ENCODE measurements at places on chromosomes 4 and X. TPM values are rescaled to one million over a fixed set of nuclear protein-coding genes. Genes with fewer than 3 reads are reported as not detected.

GRCh38 chr4:87570290-87570805, 38.0 kb upstream of the DSPP start:
- no peak for DNase-seq

DNA sequence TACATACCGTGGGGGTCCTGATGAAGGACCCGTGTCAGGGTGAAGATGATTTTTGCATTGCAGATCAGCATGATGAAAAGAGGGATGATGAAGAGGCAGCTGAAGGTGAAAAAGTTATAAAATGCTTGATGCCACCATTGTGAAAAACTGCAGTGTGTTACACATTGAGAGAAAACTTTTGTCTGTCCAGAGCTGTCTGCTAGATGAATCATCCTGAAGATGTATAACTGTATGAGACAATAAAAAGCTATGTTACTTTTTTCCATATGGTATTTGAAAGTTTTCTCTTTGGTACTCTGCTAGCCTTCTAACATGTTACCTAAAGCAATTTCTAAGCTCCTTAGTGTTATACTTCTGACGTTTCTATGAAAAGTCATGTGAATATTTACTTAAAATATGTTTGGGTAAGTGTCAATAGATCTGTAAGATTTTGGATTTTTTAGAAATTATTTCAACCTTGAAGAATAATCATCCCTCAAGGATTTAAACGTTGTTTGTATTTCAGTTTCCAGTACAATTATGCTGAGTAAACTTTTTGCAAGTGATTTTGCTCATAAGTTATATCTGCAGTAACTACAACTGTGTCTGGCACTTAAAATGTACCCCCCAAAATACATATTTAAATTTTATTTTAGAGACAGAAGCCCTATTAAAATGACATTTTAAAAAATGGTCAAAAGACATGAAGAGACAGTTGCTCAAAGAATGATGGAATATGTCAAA, 9.5 kb downstream of the GNRHR start:
- no peak for DNase-seq

Gene PLP1
- 9.6 TPM for polyA plus RNA-seq

Gene PIR
- 5.7 TPM for polyA plus RNA-seq

GRCh38 chrX:29419774-29420553, 795.4 kb upstream of the MAGEB2 start:
- no peak for DNase-seq

DNA sequence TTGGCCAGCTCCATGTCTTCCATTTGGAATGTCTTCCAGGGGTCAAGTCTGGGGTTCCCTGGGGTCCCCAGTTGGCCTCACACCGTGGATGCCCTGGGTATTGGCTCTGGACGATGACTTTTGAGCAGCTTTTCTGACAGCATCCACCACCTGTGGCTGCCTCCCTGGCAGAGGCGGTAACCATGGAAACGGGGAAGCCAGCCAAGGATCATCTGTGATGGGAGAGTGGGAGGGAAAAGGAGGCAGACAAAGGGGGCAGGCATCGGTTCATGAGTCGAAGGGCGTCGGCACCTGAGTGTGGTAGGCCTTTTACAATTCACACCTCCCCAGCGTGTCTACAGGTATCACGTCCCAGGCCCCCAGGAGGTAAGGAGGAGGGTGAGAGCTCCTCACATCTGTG, 152.2 kb downstream of the ASMT start:
- DNase-seq, result no peak

- no peak for DNase-seq
These were observed 40.9 kb upstream of the GPM6B start for GRCh38 chrX:13857804-13858203.

DNA sequence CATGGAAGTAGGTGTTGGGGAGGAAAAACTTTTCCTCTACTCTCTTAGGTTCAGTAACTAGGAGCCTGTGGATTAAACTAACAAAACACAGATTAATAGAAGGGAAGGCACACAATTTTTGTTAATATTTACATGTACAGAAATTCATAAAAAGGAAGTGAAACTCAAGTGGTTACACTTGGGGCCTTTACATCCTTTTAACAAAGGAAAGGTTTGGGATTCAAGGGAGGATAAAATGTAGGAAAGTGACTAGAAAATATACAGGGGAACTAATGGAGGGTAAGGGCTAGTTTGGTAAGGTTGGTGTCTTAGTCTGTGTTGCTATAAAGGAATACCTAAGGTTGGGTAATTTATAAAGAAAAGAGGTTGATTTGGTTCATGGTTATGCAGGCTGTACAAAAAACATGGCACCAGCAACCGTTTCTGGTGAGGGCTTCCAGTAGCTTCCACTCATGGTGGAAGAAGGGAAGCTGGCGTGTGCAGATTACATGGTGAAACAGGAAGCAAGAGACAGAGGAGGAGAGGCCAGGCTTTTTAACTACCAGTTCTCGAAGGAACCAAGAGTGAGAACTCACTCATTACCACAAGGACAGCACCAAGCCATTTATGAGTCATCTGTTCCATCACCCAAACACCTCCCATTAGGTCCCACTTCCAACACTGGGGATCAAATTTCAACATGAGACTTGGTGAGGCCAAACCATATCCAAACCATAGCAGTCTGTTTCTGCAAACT, 124.4 kb downstream of the CHRDL1 start:
- no peak for DNase-seq

Gene GLUD2
- 5.5 TPM for polyA plus RNA-seq

DNA sequence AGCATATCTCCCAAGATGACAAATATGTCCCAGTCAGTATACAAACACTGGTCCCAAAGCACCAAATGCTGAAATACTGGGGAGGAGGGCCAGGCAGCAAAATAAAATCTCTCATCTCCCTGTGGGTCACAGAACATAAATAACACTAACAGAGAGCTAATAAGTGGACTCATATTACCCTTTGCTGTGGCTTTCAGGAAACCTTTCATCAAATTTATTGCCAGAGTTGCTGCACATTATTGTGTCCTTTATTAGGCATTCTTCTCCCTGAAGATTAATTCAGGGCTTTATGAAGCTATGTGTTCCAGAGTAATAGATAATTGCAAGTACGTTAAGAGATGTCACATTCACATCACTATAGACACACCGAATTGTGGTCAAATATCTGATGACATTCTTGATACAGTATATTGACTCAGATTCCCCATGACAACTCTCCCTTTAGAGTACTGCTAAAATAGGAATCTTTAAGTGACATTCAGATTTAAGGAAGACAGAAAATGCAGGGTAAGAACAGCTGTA, 124.1 kb upstream of the PRR32 start:
- peak; percentile 7 for DNase-seq

DNA sequence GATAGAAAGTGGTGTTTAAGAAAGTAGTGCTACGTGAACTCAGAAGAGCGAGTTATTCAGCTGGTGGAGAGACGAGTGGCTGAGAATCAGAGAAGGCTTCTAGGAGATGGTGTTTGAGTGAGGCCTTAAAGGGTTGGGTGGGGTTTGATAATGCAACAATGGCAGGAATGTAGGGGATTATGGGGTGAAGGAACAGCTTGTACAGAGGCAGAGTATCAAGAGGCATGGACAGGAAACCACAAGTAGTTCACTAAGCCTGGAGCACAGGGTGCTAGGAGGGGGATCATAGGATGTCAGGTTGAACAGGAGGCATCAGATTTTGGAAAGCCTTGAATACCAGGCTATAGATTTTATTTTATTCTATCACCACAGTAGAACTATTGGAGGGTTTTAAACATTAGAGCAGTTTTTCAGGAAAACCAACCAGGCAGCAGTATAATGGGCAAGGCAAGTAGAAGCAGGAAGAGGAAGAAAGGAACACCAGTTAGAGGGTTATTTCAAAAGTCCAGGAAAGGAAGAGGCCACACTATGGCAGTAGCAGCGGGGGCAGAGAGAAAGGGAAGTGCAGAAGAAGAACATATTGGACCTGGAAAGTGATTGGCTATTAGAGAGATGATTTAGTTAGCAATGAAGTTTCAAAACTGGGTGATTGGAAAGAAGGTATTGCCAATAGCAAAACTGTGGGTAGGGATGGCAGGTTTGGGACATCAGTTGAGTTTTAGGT, 99.2 kb downstream of the DOCK11 start:
- no peak for DNase-seq

DNA sequence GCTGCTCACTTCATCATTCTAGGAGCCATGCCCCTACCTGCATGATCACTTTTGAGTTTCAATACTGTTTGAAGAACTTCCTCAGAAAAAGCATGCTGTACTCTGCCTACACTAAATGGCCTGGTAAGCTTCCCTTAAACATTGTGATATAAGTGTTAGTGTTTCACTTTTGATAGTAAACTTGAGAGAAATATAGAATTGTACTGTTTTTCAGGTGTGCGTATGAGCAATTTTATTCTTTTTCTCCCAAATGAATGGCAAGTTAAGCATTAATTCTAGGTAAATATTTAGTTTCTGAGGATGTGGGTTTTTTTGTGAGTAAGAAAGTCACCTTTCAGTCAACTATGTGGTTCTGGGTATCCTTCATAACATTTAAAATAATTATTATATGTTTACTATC, 484.5 kb downstream of the IL15 start:
- no peak for DNase-seq

Gene EDA2R
- polyA plus RNA-seq, result 0.50 TPM

DNA sequence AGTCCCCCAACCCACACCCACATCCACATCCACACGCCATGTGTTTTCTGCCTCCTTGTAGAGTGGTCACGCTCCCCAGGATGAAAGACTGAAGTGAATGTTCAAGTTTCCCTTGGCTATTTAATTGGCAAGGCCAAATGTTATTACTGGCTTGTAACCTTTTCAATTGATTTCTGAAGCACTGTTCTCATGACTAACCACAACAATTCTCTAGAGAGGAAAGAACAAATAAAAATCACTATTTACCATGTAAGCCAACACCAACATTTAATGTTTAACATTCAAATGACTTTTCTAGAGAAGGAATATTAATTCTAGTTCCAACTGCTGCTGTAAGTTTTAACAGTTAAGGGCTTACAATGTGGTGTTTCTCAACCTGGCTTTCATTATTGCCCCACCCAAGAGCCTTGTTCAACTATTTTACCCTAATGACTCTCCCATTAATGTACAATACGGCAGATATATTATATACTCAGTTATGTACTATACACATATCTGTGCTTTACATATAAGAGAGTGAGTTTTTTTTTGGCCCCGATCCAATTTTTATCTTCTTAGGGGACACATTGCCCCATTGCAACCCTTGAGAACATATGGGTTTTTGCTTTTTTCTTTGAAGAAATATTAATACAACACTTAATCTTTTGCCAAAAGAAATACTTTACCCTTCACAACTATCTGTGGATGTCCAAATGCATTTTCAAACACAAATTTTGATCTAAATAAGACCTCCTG, 46.5 kb downstream of the RELL1 start:
- no peak for DNase-seq
